D721Med (cell line): ENCODE measurements at places on chromosomes 1 and 21.

DNA sequence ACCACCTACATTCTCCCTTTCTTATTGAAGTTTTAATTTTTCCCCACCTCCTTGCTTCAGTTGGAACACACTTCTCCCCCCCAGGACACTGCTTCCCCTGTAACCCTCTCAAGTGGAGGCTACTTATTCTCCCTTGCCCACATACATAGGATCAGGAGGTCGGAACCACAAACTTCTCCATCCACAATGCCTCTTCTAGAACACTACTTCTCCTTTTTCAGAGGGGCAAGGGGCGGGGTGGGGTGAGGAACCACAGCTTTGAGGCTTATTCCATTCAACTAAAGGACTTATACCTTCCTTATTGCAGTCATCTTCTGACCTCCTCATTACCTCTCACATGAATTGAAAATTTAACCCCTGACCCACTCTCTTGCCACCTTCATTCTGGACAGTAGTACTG, 81.3 kb downstream of the NEK7 start:
- DNase-seq = no peak

DNA sequence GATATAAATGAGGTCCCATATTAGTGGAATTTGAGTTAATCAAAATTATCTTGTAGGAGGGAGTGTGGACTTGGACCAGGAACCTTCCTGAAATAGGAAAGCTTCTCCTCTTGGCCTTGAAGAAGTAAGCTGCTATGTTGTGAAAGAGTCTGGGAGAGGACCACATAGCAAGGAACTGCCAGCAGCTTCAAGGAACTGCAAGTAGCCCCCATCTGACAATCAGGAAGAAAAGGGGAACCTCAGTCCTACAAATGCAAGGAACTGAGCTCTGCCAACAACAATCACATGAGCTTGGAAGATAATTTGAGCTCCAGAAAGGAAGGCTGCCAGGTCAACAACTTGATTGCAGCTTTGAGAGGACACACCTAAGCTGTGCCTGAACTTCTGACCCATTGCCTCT, 8.2 kb upstream of the PRMT6 start:
- no peak for DNase-seq

DNA sequence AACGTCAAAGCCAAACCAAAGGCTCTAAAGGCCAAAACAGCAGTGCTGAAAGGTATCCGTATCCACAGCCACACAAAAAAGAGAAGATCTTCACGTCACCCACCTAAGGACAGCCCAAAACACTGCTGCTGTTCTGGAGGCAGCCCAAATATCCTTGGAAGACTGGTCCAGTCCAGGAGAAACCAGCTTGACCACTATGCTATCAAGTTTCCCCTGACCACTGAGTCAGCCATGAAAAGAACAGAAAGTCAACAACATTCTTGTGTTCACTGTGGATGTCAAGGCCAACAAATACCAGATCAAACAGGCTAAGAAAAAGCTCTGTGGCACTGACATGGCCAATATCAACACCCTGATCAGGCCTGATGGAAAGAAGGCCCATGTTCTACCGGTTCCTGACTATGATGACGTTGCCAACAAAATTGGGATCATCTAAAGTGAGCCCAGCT, 32.1 kb downstream of the ARID4B start:
- no peak for DNase-seq

DNA sequence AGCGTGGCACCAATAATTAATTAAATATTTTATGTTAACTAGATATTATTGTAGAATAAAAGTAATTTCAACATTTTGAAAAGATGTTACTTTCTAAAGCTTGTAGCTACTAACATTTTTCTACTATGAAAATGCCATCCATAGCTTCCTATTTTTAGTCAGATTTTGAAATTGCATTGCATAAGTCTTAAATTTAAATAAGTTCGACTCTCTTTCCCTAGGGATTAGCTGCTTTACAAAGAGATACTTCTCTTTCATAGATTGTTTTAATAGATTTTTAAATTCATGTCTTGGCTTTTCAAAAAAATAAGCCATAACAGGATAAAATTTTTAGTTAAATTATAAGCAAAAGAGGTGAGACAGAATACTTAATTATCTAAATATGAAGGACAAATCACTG, 1279.6 kb downstream of the KCNT2 start:
- no peak for DNase-seq

DNA sequence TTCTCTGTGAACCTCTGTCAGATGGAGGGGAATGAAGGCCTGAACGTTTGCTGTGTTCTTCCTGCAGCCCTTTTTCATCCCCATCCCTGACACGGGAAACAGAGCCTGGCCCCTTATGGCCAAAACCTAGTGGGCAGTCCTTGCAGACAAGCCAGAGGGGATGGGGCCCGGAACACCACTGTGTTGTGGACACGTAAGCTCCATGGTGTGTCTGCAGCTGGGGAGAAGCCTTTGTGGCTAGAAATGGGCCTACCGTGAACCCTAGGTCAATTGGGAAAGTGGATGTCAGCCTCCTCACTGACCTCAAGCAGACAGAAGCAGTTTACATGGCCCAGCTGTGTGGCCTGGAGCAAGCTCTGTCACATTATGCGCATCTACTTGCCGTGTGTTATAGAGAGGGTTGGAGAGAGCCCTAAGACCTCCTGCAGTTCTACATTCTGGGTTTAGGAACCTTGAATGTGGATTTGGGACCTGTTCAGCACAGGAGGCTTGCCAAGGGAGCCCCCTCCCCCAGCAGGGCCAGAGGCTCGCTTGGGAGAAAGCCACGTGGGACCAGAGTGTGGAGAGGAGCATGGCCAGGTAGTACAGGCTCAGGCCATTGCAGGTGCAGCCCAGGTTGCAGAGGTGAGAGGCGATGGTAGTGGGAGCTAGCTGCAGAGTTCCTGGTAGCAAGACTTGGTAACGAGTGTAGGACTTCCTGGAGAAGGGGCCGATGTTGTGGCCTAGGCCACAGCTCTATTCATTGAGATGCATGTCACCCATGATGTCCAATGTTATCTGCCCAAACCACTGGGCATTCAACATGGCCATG, 20.7 kb downstream of the PARS2 start:
- no peak for DNase-seq

DNA sequence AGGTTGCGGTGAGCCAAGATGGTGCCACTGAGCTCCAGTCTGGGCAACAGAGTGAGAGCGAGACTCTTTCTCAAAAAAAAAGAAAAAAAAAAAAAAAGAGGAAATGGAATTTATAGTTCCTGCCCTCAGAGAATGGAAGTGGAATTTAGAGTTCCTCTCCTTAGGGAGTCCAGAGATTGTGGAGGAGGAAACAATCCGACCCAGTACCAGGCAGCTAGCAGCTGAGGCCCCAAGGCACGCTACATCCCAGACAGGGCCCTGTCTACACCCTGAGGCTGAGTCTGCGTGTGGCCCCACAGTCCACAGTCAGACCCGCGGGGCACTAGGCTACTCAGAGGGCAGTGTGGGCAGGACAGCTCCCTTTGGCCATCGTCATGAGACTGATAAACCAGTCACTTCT, 1.9 kb upstream of the MFN2 start:
- DNase-seq = no peak

GRCh38 chr1:51215169-51215568, 20.9 kb upstream of the RNF11 start:
- no peak for DNase-seq

DNA sequence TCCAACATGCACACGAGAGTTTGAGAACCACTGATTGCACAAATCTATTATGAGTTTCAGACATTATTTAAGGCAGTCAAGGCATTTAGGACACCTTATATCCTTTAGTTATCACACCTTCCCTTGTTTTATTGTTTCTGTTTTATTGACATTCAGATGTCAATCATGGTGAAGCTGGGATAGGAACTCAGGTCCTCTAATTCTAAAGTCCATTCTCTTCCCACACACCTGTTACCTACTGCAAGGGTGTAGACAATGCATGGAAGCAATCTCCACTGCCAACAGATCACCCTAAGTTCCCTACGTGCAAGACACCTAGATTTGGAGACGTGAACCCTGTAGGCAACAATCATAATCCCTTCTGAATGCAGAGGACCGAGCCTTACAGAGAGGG, 2.6 kb downstream of the IGSF3 start:
- DNase-seq = no peak

GRCh38 chr21:28233536-28234220, 759.0 kb downstream of the LTN1 start:
- no peak for DNase-seq

DNA sequence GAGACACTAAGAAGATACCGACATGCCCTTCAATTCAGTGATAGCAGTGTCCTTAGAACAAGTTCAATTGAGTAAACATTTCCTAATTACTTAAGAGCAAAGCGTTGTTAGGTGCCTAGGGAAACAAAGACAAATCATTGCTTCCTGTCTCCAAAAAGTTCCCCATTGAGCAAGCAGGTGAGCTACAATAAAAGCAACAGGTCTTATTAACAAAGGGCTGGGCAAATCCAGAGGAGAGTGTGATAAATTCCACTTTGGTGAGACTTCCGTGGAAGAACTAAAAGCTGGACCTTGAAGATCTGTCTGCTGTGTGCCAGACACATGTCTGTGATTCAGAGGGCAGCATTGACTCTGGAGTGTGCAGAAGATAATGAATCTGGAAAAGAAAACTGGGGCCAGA, 1.9 kb upstream of the TUT4 start:
- no peak for DNase-seq

- DNase-seq = no peak
Measured at GRCh38 chr1:31783846-31784245, 19.7 kb upstream of the ADGRB2 start.

- DNase-seq = no peak
Measured at GRCh38 chr1:18795002-18795689, 64.3 kb downstream of the TAS1R2 start.

DNA sequence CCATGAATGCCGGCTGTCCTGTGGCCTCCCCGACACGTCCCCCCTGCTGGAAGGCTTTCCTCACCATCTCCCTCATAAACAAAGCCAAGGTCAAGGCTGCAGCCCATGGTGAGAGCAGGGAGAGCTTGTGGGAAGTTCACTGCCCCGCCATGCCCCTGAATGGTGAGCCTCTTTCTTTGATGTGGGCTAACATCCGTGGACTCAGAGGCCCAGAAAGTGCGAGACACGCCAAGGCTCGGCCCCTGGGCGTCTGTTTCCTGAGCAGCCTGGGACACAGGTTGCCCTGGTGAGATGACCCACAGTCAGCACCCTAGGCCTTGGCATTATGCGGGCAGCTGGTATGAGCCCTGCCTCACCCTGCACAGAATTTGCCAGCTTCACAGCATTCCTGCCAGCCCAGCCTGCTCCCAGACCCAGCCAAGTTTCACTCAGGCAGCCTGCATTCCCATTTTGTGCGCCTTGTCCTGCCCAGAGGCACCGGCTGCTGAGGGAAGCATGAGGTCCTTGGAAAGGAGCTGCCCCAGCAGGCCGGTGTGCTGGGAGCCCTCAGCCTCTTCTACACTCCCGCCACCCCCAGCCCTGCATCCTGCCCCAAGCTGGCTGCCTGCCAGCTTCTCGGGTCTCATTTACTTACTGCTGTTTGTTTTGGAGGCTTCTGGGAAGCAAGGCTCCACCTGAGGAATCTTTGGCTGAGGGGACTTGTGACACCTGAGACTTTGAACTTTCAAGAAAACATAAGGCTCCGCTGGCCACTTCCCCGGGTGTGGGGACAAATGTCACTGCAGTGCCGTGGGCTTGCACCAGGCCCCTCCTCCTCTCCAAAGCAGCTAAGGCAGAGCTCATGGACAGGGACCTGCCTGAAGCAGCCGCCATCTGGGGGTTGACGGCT, 31.9 kb downstream of the NEK2 start:
- no peak for DNase-seq

DNA sequence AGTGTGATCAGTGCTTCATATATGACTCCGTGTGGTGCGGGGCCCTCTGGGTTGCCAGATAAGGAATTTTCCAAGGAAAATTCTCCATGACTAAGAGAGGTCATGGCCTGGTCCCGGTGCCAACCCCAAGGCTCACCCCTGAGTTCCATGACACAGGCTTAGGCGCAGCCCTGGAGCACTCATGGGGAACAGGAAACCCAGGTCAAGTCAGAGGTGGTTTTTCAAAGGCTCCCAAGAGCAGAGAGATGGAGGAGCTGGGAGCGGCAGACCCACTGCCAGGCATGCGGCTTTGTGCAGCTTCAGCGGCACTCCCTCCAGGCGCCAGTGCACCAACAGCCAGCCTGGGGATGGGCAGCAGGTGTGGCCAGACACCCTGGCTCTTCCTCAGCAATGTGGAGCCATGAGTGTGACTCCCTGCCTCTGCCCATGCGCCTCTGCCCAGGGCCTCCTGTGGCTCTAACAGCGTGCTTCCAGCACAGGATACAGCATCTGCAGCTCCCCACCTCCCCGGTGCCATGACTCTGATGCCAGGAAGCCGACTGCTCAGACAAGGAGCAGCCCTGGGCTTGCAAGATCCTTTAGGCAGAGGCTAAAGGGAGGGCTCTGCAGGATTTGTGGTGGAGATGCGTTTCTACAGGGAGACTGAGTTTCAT, 47.3 kb downstream of the GPR161 start:
- DNase-seq = no peak

DNA sequence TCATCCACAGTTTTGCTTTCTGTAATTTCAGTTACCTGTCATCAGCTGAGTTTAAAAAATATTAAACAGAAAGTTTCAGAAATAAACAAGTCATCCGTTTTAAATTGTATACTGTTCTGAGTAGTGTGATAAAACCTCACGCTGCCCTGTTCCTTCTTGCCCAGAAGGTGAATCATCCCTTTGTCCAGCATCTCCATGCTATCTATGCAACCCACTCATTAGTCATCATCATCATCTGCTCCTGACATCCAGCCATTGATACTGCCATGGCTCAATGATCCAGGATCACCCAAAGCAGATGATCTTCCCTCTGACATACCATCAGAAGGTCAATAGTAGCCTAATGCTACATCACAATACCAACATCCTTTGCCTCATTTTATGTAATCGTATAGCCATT, 198.3 kb downstream of the SLC44A5 start:
- DNase-seq = no peak

DNA sequence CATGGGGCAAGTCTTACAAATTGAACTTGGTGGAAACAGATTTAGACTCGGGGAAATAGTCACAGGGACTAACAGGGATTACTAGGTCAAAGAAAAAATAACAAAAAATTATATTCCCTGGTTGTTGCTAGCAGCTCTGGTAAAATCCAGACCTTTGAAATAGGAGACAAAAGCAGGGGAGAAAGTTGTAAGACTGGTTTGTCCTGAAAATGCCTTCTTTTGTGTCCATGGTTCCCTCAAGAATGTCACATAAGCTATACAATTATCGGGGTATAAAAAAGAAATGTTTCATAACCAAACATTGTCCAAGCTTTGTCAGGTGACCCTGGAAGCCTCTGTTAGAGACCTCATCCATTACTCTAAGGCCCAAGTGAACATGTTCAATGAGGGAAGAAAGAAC, 33.1 kb downstream of the KIAA0319L start:
- DNase-seq = no peak

- no peak for DNase-seq
Measured at GRCh38 chr1:63688302-63688890, 85.4 kb upstream of the ROR1 start.

GRCh38 chr21:45545691-45546531, 3.7 kb upstream of the SLC19A1 start:
- no peak for DNase-seq

DNA sequence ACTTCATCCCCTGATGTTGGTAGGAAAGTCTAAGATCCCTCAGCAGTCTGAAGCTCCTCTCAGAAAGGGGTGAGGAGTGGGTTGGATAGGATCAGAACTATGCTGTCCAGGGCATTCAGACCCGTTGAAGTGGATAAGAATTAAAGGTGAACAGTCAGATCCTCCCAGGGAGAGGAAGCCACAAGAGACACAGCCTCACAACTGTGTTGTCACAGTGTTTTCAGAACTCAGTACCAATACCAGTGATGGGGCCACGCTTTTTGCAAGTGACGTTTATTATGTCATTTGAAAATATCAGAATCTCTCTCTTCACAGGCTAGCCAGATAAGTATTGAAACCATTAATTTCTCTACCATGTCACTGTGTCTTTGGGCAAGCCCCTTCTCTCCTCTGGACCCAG, 15.4 kb upstream of the EPS15 start:
- no peak for DNase-seq

GRCh38 chr21:45510466-45510955, 31.7 kb downstream of the SLC19A1 start:
- no peak for DNase-seq
